ENCODE measurements at places on chromosomes 5 and 9.

DNA sequence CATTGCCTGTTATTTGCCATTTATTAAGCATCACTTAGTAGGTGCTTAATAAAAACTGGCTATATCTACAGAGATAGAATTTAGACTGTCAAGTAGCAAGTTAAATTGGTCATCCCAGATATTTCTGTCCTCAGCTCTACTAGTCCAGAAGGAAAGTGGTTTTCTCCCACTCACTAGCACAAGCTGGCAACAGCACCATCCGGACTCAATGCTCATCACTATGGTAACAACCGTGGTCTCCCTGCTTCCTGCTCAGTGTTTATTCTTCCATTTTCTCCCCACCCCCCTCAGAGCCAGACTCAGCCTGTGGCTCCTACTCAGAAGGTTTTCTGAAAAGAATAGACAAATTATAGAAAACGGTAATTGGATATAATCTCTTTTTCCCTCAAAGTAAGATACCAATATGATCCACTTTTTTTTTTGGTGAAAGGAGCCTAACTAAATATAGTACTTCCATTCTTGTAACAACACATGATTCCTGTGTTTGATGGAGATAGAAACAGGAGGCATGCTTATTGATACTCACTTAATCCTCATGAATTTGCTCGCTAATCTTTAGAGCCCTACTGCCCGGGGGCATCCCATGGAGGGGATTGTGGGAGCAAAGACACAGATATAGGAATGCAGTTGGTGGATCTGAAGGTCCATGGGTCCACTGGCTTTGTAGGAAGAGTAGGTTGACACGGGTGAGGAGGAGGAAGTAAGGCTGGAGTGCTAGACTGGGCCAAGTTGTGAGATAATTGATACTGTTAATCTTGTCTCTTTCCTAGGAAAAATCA, 191.4 kb downstream of the MAN2A1 start:
- DNase-seq, result no peak

- DNase-seq, result peak; percentile 38
Measured at GRCh38 chr9:84966876-84967830, 297.6 kb downstream of the NTRK2 start.

- DNase-seq, result no peak
Measured at GRCh38 chr9:90841213-90841612, 39.6 kb downstream of the SYK start.

DNA sequence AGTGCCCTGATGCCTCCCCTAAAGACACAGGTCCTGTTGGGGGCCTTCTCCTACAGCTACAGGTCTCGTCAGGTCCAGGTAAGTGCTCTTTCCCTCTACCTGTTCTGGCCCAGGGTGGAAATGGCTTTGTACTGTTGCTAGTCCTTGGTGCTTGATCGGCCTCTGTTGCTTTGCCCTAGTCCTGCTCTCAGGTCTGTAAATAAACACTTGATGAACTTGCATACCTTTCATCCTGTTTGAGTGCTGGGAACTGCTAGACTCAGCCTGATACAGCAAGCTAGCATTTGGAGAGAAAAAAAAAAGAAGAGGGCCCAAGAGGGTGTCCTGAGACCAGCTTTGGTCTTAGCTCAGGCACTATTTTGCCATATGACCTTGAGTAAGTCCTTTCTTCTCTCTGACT, 21.8 kb upstream of the ZNF618 start:
- no peak for DNase-seq

GRCh38 chr5:14440223-14440581, 141.4 kb upstream of the OTULINL start:
- no peak for DNase-seq

GRCh38 chr5:170365831-170366230, 23.3 kb downstream of the KCNMB1 start:
- no peak for DNase-seq

DNA sequence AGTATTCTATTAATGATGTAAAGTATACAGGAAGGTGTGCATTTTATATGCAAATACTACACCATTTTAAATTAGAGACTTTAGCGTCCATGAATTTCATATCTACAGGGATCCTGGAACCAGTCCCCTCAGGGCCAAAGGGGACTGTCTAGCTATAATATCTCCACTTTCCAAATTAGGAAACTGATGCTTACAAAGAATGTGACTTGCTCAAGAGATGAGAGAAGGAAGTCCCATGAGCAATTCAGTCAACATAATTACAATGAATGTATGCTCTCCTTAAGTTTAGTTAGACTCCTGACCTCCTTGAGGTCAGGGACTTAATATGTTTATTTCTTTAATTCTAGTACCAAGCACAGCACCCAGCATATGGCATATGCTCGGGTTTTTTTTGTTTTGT, 23.7 kb downstream of the NIPBL start:
- DNase-seq, result no peak

- no peak for DNase-seq
Measured at GRCh38 chr9:81022177-81022576, 667.2 kb downstream of the TLE1 start.

DNA sequence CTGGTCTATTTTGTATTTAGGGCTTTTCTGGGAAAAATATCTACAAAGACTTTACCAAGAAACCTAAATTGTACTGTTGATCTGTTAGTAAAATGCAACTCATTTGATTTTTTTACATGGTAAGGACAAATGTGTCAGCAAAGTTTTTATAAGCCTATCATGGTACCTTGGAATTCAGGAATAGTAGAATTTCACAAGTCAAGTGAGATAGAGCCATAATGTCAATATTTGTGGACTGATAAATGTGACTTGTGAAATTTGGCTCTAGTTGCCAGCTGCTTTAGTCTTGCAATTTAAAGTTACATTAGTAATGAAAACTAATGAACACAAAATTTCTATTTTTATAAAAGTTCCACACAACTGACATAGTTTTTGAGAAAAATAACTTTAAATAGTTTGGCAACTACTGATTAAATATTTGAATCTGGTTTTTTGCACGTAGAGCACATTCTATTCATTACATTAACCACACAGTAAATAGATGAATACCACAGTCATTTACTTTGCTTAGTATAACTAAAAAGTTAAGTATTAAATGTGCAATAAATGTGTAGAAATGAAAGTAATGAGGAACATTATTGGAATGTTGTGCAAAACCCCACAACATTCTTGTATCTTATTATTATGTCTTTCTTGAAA, 41.2 kb upstream of the RIOK2 start:
- no peak for DNase-seq

- DNase-seq, result no peak
Measured at GRCh38 chr9:35158501-35159280, 3.1 kb upstream of the UNC13B start.

DNA sequence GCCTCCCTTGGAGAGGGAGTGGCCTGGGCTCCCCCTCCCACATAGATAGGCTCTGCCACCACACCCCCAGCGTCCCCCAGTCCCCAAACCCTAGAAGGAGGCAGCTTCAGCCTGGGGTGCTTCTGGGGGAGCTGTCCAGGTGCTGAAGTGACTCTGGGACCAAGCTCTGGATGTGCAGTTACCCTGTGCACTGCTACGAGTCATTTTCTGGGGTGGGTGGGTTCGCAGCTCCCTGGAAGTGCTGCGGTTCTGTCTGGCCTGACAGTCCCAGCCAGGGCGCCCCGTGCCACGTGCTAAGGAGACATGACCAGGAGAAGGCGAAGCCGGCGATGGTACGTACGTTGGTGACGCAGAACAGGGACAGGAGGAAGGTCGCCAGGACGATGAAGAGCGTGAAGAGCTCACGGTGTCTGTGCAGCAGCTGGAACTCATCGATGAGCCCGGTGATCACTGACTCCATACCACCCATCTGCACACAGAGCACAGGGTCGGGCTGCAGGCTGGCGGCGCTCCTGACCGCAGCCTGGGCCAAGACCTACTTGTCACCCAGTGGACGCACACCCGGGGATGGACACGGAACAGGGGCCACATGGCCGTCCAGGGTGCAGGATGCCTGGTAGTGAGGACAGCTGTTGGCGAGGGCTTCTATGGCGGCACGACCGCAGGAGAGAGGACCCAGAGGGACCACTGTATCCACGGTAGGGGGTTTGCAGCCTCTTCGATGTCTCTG, 35.7 kb downstream of the SLC6A3 start:
- peak; percentile 11 for DNase-seq

- no peak for DNase-seq
Measured at GRCh38 chr5:2142456-2142954, 259.8 kb upstream of the IRX4 start.

- DNase-seq, result no peak
Measured at GRCh38 chr5:34916518-34916917, 1.0 kb downstream of the BRIX1 start.

DNA sequence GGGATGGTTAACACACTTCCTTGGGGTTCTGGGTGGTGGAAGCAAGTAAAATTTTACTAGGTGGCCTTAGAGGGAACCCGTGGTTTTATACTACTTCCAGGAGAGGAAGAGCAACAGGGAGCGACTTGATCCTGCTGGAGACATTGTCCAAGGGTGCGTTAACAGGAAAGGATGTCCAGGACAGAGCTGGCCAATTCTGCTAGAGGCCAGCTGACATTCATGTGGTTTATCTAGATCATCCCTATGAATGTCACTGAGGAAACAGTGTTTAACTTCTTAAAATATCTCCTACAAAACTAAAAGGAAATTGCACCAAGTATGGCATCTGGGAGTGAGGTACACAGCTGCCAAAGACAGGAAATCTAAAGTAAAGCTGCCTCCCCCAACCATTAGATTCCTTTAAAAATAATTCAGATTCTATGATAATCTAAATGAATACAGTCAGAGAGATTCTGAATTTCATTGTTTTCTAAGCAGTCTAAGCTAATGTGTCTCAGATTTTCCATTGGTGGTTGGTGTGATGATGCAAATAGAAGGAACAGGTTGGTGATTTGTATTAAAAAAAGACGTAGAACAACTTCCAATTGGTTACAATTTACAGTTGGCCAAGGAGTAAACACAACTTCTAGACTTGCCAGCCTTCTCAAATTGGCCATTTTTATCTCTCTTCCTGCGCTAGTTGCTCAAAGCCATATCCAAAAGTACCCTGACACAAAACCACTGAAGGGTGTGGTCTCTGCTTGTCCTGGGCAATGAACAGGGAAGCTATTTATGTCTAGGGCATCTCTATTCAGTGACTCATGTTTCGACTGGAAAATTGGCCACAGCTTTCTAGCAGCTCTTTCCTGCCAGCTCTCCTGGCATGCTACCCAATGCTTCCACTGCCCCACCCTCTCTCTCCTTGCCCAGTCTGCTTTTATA, 574.7 kb upstream of the MEF2C start:
- no peak for DNase-seq

DNA sequence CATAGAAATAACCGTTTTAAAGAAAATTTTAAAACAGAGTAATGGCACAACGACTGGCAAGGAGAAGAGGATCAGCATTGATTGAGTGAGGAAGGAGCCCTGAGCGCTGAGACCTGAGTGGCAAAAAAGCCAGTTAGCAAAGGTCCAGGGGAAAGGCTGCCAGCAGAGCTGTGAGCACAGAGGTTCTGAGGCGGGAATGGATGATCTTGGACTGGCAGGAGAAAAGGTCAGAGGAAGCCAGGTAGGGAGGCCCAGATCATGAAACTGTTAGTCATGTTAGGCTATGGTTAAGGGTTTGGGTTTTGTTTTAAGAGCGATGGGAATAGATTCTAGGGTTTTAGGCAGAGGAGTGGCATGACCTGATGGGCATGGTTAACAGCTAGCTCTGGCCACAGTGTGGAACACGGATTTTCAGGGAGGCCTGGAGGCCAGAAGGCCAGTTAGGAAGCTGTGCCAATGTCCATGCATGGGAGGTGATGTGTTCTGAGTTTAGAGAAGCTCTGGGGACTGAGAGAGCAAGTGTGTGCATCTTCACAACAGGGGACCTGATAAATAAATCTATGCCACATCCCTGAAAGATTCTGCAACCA, 57.7 kb upstream of the GALNT10 start:
- DNase-seq, result no peak

DNA sequence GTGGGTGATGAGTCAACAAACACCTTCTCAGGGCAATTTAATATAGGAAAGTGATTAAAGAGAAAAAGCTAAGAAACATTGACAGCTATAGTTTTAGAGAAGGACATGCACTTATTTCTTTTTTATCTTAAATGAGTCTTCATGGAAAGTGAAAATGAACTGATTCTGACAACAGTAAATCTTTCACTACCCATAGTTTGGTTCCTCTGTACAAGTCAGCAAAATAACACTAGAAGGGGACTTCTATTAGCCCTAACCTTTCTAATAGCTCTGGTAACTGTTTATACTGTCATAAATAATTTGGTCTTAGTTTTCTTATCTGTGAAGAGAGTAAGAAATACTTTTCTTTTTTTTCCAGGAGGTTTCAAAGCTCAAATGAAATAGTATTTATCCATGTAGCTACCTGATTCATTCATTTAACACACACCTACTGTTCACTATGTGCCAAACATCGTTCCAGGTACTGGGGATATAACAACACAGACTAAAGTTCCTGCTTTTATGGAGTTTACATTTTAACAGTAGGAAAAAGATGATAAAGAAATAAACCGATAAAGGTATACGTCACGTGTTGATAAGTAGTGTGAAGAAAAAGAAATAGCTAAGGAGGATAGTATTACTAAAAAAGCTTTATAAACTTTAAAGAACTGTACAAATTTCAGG, 148.2 kb downstream of the PCSK1 start:
- DNase-seq, result no peak

GRCh38 chr9:95126739-95127138, 190.8 kb downstream of the FANCC start:
- DNase-seq, result no peak

DNA sequence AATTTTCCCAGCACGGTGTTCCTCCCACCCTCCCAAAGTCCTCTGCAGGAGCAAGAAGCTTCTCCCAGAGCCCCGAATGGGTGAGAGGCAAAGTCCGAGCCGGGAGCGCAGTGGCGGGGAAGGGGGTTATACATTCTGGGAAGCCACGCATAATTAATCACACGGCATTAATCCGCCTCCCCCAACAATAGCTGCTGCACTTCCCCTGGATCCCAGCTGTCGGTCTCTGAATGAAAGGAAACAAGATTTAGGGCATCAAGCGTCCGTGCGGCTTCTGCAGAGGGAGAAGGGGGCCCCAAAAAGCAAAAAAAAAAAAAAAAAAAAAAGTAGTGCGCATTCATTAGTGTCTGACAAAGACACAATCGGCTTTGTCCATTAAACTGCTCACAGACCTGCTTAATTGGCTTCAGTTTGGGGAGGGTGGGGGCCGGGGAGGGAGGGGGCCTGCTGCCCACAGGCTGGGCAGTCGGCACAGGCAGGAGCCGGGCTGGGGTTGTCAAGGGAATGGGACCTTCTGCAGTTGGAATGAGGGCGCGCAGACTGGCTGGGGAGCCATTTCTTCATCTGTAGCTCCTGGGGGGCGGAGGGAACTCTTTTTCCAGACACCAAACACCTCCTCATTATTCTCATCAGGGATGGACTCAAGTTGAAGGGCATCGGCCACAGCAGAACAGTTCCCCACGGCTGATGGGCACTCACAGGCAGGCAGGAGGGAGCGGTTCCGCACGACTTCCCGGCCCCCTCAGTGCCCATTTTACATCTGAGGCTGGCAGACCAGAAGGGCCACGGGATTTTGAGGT, 3.4 kb downstream of the NOTCH1 start:
- DNase-seq, result no peak

- no peak for DNase-seq
Measured at GRCh38 chr5:100762108-100762507, 141.0 kb downstream of the ST8SIA4 start.

- no peak for DNase-seq
Measured at GRCh38 chr9:30536494-30536893, 1847.9 kb upstream of the ACO1 start.
